ENCODE measurements at places on chromosomes 12 and 14.

DNA sequence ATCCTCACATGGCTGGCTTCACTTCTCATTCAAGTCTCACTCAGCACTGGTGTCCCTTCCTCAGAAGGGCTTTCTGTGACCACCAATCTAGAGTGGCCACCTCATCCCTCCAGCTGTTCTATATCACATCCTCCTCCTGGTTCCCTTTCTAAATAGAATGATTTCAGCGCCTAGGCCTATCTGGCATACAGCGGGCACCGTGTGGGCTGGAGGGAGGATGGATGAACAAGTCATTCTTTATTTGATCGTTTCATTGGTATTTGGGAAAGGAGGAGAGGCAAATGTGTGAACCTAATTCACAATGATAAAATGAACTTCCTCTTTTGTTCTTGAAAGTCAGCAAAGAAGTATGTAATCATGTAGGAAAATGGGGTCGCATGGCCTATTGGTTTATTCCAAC is 394.2 kb downstream of the DPF3 start:
- no peak for DNase-seq

DNA sequence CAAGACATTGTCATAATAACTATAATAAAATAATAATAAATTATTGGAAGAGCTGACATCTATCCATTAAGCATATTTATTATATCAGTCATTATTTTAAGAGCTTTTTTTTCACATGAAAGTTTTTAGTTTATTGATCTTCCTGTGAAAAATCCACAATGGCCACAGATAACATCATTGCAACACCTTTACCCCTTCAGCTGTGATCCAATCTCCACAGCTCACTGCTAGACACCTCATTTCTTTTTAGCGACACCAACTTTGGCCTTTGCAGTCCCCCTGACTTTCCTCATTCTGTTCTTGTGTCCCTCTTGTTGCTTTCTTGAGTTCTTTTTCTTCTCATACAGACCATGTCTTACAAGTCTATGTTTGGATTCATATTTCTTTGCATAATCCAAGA is 67.4 kb downstream of the STON2 start:
- no peak for DNase-seq

GRCh38 chr12:129466499-129466898 is 437.3 kb downstream of the TMEM132D start:
- no peak for DNase-seq

DNA sequence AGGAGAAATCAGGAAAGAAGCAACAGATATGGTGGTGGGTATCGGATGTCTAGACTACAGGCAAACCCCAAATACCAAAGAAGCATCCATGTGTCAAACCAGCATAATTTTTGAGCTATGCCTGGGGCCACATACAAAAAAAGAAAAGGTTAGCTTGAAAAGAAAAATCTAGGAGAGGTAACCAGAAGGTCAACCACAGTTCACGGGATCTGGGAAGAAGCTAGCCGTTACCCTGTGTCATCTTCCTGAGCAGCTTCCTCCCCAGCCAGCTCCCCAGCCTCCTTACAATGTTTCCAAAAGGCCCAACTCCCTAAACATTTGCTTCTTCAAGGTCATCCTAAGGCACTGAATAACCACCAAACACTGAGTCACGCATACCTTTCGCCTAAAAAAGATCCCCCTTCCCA is 3.1 kb downstream of the SINHCAF start:
- no peak for DNase-seq

GRCh38 chr12:132559652-132560363 is 50.6 kb downstream of the LRCOL1 start:
- peak; percentile 87 for DNase-seq

- no peak for DNase-seq
Measured at GRCh38 chr14:96138241-96138640, 66.4 kb upstream of the BDKRB2 start.

DNA sequence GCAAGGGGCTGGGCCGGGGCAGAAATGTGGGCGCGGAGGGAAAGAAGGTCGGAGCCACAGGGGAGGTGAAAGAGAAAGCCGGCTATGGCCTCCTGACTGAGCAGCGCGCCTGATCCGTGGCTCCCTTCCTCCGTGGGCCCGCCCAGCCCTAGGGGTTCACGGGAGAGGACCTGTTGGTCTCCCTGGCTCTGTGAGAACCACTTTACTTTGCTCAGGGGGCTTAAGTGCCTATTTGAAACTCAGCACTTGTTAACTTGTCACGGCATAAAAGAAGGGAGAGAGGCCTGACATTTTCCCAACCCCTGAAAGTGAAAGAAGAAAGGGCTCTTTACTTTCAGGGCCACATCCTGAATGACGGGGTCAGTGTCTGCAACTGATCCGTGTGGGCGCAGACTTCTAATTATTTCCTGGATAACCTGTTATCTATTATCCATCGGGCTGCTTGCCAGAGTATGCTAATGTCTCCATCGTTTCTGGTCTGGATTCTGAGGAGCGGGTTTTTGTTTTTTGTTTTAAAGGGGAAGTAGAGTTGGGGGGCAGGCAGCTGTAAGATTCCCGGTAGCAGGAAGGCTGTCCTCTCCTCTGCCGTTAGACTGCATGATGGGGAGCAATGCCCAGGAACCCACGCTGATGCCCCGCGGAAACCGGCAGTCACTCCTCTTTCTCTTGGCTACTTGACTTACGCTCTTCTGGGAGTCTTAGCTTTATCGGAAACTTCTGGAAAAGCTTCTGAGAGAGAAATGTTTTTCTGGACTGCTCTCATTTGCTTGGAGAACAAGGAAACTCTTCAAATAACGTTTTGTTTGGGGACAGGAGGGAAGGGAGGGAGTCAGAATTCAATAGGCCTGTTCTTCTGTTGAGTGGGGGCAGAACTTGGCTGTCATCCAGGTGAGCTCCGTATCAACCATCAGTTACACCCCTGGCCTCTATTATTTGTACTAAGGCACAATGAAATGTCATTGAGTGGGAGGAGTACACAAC is 127.7 kb upstream of the MAX start:
- DNase-seq: peak; percentile 76

Data from ecto neural progenitor cell (in vitro differentiated cells).